Heart left ventricle (tissue), 16 donors: ENCODE measurements at places on chromosomes 16 and 17.

DNA sequence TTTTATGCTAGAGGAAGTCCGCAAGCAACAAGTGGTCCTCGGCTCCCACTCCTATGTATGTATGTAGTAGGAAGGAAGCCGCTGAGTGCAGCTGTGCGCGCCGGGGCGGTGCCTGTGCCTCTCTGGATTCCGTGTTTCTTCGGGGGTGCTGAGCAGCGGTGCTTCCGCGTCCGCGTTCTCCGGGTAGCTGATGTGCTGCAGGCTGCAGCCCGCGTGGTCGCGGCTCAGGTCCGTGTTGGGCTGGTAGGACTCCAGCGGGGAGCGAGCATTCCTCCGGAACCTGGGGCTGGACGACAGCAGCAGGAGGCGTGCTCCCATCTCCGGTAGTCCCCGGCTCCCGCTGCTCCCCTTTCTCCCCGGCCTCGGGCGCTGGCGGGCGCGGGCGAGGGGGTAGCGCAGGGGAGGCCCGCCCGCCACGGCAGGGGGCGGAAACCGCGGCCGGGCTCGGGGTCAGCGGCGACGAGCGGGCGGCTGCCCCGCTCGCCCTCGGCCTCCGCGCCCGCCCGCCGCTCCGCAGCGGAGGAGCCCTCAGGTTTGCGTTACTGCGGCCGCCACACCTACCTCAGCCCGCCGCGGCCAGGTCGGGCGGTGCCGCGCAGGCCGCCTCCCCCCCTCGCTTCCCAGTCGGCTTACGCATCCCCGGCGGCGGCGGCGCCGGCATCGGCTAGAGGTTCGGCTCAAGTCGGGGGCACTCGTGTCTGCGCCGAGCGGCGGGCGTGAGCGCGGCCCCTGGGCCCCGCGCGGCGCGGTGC is 487 bp downstream of the C17orf67 start:
- no peaks in the 10 kb centered on the region for H3K27me3 ChIP-seq
- peak; percentile 56 for DNase-seq
- H3K4me1 ChIP-seq: peaks cover 7% of the 10 kb centered on the region
- H3K36me3 ChIP-seq: no peaks in the 10 kb centered on the region
- H3K4me3 ChIP-seq: peak overlapping the region; percentile 72
- peak overlapping the region; percentile 91 for H3K27ac ChIP-seq

GRCh38 chr17:50056217-50056960 is 479 bp downstream of the ITGA3 start:
- peak overlapping the region; percentile 86 for H3K27ac ChIP-seq
- peak overlapping the region; percentile 75 for H3K4me3 ChIP-seq
- no peaks in the 10 kb centered on the region for H3K36me3 ChIP-seq
- DNase-seq: peak; percentile 60

GRCh38 chr17:16381496-16381820 is 567 bp downstream of the UBB start:
- no peaks in the 10 kb centered on the region for H3K27me3 ChIP-seq
- H3K27ac ChIP-seq: peak overlapping the region; percentile 98
- H3K36me3 ChIP-seq: peaks cover 7% of the 10 kb centered on the region
- H3K4me1 ChIP-seq: peaks cover 32% of the 10 kb centered on the region

GRCh38 chr17:6543079-6544010 is 13.0 kb downstream of the PITPNM3 start:
- H3K27ac ChIP-seq: no peak overlapping the region
- no peaks in the 10 kb centered on the region for H3K36me3 ChIP-seq
- no peak overlapping the region for H3K4me3 ChIP-seq
- DNase-seq: peak; percentile 6
- H3K4me1 ChIP-seq: no peaks in the 10 kb centered on the region

GRCh38 chr16:12356632-12357340 is 380.3 kb downstream of the SNX29 start:
- H3K36me3 ChIP-seq: no peaks in the 10 kb centered on the region
- no peak for DNase-seq
- no peak overlapping the region for H3K4me3 ChIP-seq
- no peaks in the 10 kb centered on the region for H3K27me3 ChIP-seq

DNA sequence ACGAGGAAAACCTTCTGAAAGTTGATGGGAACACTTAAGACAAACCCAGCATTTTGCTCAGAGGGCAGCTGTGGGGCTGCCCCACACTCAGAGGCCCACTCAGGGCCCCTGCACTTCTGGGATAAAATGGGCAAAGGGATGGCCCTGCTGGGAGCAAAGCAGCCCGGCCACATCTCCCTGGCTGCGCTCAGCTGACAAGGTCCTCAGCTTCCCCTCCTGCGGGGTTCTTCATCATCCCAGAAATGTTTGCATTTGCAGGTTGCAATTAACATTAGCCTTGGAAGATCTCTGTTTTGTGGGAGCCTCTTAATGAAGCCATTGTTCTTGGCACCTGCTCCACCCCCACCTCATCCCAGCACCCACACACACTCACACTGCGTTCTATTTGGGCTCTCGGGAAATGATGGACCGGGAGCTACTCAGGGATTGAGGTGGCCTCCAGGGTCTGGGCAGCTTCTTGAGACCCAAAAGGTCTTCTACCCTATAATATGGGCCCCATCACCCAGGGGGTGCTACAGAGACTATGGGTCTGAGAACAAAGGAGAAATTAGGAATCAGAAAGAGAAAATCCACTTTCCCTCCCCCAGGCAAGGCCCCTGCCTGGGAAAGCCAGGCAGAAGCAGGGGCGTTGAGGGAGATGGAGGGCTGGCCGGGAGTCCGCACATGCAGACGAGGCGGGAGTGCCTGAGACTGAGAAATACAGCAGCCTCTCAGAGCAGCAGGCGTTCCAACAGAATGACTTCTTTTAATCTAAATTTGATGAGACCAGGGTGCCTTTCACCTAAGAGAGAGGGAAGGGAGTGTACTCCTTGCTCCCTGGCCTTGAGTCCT is 53.7 kb upstream of the RPL38 start:
- H3K4me3 ChIP-seq: no peak overlapping the region
- no peaks in the 10 kb centered on the region for H3K4me1 ChIP-seq
- DNase-seq: no peak
- H3K27me3 ChIP-seq: peaks cover 33% of the 10 kb centered on the region

DNA sequence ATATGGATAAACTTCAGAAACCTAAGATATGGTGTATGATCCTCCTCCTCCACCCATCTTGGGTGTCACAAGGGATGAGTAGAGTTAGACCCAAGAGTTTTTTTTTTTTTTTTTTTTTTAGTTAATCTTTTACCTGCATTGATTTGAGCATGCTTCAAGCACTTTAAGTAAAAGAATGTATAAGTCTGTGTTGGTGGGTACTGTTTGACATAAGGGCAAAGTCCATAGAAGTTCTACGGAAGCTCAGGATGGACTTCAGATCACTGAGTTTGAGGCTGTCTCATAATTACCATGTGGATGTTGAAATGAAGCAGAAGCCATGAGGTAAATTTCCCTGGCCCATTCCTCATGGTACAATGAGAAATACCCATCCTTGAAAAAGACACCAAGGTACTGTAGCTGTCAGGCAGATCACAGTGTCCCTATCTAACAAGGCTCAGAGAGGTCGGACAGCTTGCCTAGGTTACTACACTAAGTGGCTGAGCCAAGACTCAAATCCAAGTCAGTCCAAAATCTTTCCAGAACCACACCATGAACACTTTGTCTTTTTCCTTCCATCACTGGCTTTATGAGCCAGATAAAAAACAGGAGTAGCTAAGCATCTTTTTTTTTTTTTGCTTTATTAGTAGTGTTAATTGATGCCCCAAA is 962.8 kb downstream of the CDH11 start:
- no peak overlapping the region for H3K27ac ChIP-seq
- H3K4me3 ChIP-seq: no peak overlapping the region
- no peaks in the 10 kb centered on the region for H3K36me3 ChIP-seq
- no peaks in the 10 kb centered on the region for H3K4me1 ChIP-seq

DNA sequence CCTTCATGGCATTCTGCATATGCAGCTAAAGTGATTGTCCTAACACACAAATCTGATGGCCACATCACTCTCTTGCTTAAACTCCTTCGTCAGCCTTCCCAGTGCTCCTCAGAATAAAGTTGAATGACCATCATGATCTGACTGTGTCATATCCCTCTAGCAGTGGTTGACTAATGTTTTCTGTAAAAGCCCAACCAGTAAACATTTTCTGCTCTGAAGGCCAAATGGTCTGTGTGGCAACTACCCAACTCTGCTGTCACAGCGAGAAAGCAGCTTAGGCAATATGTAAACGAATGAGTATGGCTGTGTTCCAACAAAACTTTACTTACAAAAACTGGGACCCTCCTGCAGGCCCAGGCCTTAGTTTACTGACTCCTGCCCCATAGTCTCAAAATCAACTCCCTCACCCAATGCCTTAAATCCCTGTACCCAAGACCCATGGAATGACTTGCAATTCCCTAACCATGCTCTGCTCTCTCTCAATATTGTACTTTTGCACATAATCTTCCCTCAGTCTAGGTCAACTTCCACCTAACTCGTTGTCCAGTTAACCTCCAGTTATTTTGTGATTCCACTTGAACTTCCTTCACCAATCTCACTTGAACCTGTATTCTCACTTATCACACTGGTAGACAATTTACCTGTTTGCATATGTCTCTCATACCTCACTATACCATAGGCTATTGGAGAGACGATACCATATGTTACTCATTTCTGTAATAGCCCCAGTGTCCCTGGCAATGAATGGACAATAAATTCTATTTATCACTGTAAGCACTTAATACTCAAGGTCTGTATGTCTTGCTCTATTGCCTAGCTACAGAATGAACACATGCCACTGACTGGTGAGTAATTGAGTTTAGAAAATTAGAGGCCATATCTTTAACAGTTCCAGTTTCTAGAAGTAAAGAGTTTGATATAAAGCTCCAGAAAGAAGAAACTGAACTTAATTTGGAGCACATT is 29.1 kb downstream of the TMEM100 start:
- DNase-seq: no peak
- H3K4me1 ChIP-seq: no peaks in the 10 kb centered on the region
- H3K36me3 ChIP-seq: no peaks in the 10 kb centered on the region
- H3K4me3 ChIP-seq: no peak overlapping the region

- H3K27ac ChIP-seq: peak overlapping the region; percentile 84
- DNase-seq: peak; percentile 52
- H3K4me1 ChIP-seq: no peaks in the 10 kb centered on the region
- peaks cover 35% of the 10 kb centered on the region for H3K36me3 ChIP-seq
- no peaks in the 10 kb centered on the region for H3K27me3 ChIP-seq
- peak overlapping the region; percentile 78 for H3K4me3 ChIP-seq
Measured at GRCh38 chr16:1942047-1942809, 771 bp downstream of the MSRB1 start.

GRCh38 chr17:47188271-47188875 is 722 bp downstream of the CDC27 start:
- DNase-seq: no peak
- H3K36me3 ChIP-seq: no peaks in the 10 kb centered on the region
- peak overlapping the region; percentile 99 for H3K27ac ChIP-seq
- peaks cover 50% of the 10 kb centered on the region for H3K4me1 ChIP-seq

GRCh38 chr16:56120447-56121155 is 70.7 kb upstream of the GNAO1 start:
- H3K4me1 ChIP-seq: peaks cover 4% of the 10 kb centered on the region
- no peaks in the 10 kb centered on the region for H3K36me3 ChIP-seq
- no peak overlapping the region for H3K4me3 ChIP-seq
- no peaks in the 10 kb centered on the region for H3K27me3 ChIP-seq

DNA sequence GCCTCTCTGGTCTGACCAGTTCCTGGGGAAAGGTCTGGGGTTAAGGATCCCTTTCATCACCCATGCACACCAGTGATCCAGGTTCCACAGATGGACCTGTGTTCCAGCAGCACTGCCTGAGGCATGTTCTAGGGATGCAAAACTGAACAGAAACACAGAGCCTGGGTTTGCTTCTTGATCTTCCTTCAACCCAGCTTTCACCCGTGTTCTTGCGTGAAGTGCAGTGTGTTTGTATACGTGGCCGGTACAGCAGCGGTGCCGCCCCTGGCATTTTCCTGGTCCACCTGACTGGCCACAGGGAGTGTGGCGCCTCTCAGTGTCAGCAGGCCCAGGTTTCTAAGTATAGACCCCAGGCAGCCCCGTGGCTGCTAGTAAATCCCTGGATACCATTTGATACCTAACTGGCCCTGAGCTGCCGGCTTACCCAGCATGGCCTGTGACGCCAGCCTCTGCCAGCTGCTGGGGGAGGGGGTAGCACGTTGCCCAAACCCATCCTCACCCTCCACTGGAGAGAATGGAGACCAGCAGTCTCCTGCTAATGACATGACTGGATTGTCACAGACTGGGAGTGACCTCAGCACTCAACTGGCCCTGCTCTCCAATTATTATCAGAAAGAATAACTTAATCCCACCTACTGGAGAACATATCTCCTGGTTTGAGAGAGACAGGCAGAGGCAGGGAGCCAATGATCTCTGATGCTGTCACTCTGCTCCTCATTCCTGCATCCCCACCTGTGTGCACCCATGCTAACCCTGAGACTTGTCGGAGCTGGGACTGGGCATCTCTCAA is 59.2 kb upstream of the LGALS9 start:
- DNase-seq: no peak
- H3K4me3 ChIP-seq: no peak overlapping the region
- no peak overlapping the region for H3K27ac ChIP-seq
- no peaks in the 10 kb centered on the region for H3K36me3 ChIP-seq

GRCh38 chr16:47045023-47045422 is 71.5 kb upstream of the DNAJA2 start:
- H3K36me3 ChIP-seq: no peaks in the 10 kb centered on the region
- no peak overlapping the region for H3K27ac ChIP-seq
- no peaks in the 10 kb centered on the region for H3K4me1 ChIP-seq
- H3K27me3 ChIP-seq: no peaks in the 10 kb centered on the region

DNA sequence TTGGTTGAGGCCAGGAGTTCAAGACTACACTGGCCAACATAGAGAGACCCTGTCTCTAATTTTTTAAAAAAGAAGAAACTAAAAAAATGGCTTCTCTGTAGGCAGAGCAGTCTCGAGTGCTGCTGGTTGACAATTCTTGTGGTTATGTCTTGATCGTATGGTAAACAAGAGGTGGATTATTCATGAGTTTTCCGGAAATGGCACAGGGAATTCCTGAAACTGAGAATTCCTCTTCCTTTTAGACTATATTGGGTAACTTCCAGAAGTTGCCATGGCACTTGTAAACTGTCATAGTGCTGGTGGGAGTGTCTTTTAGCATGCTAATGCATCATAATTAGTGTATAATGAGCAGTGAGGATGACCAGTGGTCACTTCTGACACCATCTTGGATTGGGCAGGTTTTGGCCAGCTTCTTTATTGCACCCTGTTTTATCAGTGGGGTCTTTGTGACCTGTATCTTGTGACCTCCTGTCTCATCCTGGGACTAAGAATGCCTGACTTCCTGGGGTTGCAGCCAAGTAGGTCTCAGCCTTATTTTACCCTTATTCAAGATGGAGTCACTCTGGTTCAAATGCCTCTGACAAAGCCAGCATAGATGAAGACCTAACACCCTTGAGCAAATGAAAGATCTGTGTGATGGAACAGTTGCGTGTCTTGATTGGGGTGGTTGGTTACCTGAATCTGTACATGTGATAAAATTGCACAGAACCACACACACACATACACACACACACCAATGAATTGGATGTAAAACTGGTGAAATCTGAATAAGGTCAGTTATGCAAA is 30.2 kb downstream of the BMERB1 start:
- no peaks in the 10 kb centered on the region for H3K27me3 ChIP-seq
- no peaks in the 10 kb centered on the region for H3K36me3 ChIP-seq
- no peak overlapping the region for H3K4me3 ChIP-seq
- DNase-seq: no peak
- no peak overlapping the region for H3K27ac ChIP-seq

GRCh38 chr17:27303734-27304133 is 9.8 kb downstream of the WSB1 start:
- H3K27ac ChIP-seq: no peak overlapping the region
- no peak for DNase-seq
- H3K4me3 ChIP-seq: no peak overlapping the region
- H3K36me3 ChIP-seq: peaks cover 60% of the 10 kb centered on the region
- H3K4me1 ChIP-seq: peaks cover 12% of the 10 kb centered on the region

GRCh38 chr17:69012895-69013805 is 47.6 kb downstream of the ABCA9 start:
- peaks cover 64% of the 10 kb centered on the region for H3K36me3 ChIP-seq
- no peaks in the 10 kb centered on the region for H3K27me3 ChIP-seq
- no peak overlapping the region for H3K4me3 ChIP-seq
- no peak overlapping the region for H3K27ac ChIP-seq
- no peaks in the 10 kb centered on the region for H3K4me1 ChIP-seq
